ENCODE measurements at places on chromosomes 4 and X.

GRCh38 chrX:108117988-108118387 lies 26.4 kb downstream of the ATG4A start:
- DNase-seq, result no peak

GRCh38 chr4:106629268-106629625 lies 260.7 kb upstream of the GIMD1 start:
- no peak for DNase-seq

DNA sequence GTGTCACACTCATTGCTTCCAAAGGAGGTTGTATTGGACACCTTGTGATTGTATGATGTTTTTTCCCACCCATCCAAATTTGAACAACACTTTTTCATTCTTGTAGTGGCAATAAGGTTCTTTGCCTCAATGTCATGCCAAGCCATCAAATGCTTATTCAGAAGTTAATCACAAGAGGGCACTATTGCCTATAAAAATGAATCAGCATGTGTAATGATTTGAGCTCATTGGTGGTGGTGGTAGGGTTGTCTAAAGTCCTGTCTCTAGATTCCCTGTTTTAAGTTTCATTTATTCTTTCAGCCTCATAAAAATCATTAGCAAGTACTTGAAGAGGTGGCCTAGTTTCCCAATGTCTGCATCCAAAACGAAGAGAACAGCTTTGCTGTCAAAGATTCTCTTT lies 37.0 kb downstream of the IRS4 start:
- DNase-seq, result no peak

DNA sequence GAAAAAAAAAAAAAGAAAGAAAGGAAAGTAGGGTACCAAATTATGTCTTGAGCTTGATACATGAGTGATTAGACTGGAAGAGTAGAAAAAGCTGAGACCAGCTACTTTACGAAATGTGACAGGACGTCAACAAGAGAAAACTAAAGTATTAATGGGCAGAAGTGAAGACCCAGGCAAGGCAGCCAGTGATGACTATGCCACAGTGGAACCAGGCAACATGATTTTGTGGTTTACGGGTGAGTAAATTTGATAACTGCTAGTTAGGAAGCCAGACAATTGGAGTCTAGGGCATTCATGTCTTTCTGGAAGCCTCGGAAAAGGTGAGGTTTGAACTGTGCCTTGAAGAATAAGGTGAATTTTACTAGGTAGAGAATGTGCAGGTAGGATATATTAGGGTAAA lies 326.4 kb downstream of the TENM3 start:
- DNase-seq, result no peak

DNA sequence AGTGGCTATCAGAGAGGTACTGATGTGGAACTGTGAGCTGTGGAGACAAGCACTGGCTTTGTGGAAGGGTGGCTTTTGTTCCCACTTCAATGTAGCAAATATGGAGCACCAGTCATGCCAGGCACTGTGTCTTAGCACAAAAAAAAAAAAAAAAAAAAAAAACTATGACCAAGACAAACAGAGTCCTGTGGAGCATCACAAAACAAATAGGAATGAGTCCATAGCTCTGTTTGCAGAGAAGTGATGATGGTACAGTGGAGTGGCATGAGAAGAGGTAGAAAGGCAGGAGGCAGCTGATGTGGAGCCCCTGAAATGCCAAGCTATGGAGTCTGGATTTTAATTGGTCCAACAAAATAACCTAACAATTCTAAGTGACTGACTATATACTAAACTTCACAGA lies 116.9 kb downstream of the RAB28 start:
- DNase-seq, result no peak

DNA sequence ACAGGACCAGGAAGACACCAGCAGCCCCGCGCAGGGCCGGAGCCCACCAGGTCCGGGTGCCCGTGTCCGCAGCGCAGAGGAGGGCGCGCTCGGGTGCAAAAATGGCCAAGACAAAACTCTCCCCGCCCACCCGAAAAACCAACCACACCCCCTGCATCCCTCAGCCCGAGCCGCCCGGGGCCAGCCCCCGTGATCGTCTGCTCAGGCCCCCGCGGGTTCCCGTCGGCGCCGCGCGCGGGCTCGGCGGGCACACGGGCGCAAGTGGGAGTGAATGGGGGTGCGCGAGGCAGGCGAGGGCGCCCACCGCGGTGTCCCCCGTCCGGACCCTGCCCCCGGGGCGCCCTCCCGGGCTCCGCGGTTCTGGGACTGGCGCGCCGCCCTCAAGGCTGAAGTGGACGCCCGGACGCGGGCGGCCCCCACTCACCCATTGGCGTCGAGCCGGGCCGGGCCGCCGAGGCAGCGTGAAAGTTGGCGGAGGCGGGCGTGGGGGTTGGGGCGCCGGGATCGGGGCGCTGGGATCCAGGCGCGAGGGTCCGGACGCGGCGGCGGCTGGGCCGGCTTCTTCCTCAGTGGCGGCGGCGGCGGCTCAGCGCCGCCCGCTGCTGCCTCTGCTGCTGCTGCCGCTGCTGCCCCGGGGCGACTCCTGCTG lies 393 bp downstream of the SH3KBP1 start:
- DNase-seq, result peak; percentile 65

DNA sequence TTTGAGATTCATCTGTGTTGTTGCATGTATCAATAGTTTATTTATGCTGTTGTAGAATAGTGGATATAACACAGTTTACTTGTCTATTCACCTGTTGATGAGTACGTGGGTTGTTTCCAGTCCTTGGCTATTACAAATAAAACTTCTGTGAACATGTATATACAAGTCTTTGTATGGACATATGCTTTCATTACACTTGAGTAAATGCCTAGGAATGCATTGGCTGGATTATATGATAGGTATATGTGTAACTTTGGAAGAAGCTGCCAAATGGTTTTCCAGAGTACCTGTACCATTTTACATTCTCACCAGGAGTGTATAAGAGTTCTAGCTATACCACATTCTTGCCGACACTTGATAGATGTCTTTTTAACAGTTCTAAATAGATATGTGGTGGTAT lies 16.5 kb downstream of the ART3 start:
- no peak for DNase-seq

GRCh38 chrX:37388413-37388812 lies 39.2 kb downstream of the PRRG1 start:
- no peak for DNase-seq

DNA sequence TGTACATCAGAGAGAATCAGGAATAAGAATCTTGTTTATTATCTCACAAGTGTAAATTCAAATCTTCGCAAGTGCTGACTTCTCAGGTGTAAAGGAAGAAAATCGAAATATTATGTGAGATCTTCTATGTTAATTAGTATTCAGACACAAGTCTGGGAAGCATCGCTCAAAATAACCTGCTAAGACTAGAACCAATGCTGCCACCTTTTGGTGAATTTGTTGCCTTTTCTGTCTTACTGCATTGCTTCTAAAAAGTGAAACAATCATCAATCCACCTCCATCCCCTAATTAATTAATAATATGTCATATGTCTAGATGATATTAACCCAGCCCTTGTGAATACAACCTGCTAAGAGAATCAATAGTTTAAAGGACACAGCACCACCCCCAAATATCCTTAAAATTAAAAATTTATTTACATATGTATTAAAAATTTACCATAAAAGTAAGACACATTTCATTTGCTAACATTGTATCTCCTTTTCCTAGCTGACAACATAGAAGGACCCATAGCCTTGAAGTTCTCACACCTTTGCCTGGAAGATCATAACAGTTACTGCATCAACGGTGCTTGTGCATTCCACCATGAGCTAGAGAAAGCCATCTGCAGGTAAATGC lies 3.5 kb downstream of the EPGN start:
- DNase-seq, result peak; percentile 70

DNA sequence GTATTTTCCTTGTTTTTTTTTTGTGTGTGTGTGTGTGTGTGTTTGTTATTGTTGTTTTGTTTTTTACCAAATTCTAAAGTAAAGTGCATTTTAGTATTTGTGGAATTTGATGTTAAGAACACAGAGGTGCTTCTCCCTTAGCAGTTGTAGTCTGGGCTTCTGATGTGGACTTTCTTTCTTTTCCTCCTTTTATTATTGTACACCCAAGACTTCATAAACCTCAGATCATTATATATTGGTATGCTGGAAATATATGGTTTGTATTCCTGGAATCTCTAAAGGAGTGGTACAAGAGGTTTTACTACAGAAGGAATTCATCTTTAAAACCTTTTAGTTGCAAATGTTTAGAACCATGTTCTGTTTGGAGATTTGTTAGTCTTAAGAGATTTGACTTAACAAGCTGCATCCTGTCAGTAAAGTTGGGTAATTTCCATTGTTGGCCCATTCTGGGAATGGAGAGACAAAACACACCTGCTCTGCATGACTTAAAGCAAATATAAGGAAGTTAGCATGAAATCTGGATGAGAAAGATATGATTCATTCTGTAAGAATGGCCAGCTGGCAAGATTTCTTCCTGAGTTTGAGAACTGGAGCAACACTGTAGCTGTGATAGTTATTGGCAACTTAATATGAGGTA lies 64.0 kb downstream of the SMAD1 start:
- peak; percentile 48 for DNase-seq

DNA sequence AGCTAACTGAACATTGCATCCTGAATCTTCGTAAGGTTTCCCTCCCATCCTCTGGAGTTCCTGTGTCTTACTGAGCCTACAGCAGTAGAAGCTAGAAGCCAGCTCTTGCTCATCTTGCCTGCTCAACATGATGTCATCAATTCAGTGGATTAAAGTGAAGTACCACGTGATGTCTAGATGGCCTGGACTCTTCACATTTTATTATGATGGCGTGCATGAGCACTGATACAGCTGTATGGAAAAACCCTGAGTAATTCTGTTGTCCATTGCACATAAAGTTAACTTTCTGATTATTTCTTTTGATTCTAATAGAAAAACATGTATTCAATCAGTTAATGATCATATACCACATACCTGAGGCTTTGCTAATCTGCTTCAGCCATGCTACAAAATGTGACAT lies 2387.7 kb upstream of the TENM3 start:
- DNase-seq, result no peak

DNA sequence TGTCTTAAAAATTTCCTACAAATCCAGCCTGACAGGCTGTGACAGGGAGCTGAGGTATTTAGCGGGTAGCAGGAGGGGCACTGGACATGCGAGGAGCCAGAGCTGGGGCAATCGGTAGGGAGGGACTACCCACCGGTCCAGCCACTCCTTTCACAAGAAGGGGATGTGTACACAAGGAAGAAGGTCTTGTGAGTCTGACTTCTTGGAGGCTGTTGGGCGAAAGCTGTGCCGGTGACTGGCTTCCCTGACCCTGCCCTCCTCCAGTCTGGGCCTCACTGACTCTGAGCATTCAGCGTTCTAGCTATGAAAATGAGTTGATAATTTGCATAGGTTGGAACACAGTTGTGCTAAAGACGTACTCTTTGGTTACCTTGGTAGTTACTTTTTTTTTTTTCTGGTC lies 12.7 kb upstream of the CXCL8 start:
- no peak for DNase-seq

DNA sequence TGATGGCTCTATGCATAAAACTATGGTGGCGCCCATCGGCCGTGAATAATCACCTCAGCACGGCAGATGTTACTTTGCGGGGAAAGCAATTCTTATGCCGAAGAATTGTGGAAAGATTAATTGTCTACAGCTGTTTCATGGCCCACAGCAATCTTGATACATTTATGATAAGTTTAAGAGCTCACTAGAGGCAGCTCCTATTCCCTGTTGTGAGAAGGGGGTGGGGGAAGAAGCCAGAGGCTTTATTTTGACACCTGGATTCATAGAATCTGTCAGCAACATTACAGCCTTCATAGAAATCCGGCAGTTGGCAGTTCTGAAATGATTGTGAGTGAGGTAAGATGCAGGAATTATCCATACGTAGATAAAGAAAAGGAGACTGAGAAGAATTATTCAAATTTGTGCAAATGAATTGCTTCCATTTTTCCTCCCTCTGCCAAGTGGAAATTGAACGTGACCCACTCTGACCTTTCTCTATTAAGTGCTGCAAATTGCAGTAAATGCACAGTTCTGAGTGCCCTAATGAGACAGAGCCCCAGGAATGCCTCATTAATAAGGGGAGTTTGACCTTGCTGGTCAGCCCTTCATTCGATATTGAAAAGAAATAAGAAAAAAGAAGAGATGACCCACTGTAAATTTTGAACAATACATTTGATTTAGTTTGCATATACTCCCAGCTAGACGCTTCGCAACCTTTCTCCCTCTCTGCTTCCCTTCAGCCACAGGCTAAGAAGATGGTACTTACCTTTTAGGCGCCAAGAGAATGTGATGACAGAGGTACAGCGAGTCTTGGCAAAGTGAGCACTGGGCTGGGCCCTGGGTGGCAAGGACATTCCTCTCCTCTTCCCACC lies 188.8 kb downstream of the GPAT3 start:
- DNase-seq, result peak; percentile 62

DNA sequence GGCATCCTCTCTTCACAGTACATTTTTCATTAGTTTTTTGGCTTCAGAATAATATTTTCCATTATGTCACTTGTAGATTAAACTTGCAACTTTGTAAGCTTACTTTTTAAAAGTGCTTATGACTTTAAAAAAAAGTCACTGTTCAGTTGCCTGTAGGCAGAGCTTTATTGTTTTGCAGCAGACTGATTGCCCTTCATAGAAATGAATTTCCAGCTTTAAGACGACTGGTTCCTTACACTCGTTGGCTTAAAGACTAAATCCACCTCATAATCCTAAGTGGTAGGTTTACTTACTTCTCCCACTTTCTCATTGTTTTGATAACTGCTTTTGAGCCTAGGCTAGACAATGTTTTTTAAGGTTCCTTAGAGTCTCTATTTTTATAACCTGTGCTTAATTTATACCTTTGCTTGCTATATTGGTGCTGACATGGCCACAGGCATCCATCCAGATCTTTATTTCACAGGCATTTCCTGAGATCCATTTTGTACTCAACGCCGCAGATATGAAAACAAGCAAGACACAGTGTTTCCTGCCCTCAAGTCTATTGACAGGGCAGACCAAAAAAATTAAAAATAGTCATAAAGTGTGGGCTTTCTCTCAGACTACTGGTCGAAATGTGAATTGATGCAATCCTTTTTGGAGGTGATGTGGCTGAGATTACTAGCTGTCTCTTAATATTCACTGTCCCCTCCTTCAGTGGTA lies 12.6 kb upstream of the IL13RA2 start:
- no peak for DNase-seq

GRCh38 chr4:87530868-87531267 lies 1.7 kb upstream of the SPARCL1 start:
- DNase-seq, result no peak

DNA sequence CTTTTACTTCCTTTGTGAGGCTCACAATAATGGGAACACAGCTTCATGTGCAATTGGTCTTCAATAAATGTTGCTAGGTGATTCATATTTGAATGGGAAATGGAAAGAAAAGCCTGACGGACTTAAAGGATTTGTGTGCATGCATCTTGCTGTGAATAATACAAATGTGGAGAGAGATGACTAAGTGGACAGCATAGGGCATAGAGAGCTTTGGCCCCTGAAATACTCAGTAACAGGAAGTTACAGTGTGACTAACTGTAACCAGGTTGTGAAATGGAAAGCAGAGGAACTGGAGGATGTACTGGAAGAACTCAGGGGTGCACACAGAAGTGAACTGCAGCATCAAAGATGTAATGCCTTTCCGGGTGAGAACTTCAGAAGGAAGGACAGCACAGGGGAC lies 206.7 kb downstream of the MGST2 start:
- no peak for DNase-seq

GRCh38 chr4:80311130-80311529 lies 24.4 kb upstream of the CFAP299 start:
- DNase-seq, result no peak
